ENCODE measurements at places on chromosomes 1 and 21.
A peak's percentile ranks its signal among the peaks of the same experiment; 100 is the strongest.

DNA sequence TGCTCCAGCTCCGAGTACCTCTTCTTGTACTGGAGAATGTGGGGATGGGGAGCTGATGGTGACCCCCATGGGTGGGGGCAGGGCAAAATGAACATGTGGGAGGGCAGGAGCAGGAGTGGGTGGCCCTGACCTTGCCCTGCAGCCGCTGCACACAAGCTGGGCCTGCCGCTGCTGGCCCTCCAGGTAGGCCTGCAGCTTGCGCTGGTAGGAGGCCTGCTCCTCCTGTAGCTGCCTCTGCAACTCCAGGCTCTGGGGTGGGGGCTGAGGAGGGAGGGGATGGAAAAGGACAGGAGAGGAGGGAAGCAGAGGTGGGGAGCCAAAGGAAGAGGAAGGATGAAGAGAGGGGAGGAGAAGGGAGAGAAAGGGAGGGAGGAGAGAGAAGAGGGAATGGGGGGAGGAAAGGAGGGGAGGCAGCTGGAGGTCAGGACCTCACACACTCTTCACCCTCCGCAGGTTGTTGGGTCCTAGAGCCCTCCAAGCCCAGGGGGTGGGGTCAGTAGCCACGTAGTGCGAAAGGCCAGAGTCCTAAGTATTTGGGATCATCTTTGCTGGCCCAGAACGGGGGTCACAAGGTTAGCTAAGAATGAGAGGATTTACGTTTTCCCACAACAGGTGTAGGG, 22.9 kb downstream of the RNU1-1 start:
- DNase-seq: no peak

- no peak for DNase-seq
Measured at GRCh38 chr1:74395571-74395970, 116.8 kb downstream of the LRRC53 start.

DNA sequence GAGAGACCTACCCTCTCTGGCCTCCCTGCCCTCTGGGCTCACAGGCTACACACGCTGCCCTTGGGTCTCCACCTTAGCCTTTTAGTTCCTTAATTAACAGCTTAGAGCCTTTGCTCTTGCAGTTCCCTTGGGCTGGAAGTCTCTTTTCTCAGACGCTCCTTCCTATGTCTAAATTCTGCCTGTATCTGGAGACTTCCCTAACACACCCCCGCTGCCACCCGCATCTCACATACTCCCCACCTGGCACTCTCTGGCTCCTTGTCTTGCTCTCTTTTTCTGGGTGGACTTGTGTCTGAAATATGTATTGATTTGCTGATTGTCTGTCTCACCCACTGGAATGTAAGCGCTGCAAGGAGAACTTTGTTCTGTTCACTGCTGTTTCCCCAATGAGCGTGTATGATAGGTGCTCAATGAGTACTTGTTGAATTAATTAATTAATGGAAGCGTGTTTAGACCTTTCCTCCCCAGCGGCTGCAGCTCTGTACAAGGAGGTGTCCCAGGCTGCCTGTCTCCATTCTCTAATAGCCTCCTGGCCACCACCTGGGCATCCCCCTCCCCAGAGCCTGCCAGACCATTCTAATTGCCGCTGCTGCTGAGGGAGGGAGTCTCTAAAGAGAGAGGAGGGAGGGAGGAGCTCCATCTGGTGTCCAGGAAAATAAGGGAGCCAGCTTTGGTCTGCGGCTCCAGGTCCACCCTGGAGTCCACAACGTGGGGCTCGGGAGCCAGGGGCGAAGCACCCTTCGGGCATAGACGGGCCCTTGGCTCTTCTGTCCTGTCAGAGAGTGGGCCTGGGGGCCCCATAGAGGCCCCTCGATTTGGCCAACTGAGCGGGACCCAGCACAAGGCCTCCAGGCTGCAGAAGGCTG, 95.4 kb downstream of the RNF220 start:
- DNase-seq: no peak

DNA sequence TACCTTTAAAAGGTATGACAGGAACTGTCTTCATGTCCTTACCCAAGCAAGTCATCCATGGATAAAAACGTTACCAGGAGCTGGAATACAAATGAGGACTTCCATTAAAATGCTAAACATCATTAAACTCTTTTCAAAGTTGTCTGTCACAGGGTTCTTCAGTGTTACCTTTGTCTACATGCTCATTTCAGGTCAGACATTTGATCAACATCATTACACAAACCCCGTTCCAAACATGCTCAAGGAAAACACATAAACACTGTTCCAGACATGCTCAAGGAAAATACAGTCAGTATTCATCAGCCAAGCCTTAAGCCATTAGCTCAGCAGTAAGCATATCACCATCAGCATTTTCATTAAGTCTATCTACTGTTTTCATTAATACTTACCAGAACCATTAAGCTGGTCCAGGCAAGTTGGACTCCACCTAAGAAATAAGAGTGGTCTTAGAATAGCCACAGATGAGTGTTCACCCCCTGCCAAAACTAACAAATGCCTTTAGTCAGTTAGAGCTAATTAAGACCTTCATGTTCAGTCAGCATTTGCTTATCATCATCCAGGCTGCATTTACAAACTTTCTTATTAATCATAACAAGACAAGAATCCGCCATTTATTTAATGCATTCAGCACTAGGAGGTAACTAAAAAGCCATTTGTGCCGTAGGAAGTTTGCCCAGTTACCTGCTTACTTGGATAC, 2.2 kb downstream of the GAS5 start:
- DNase-seq: no peak

GRCh38 chr1:156625436-156626078, 6.3 kb downstream of the HAPLN2 start:
- DNase-seq: peak; percentile 70

GRCh38 chr1:218380125-218380977, 35.2 kb downstream of the TGFB2 start:
- DNase-seq: no peak

DNA sequence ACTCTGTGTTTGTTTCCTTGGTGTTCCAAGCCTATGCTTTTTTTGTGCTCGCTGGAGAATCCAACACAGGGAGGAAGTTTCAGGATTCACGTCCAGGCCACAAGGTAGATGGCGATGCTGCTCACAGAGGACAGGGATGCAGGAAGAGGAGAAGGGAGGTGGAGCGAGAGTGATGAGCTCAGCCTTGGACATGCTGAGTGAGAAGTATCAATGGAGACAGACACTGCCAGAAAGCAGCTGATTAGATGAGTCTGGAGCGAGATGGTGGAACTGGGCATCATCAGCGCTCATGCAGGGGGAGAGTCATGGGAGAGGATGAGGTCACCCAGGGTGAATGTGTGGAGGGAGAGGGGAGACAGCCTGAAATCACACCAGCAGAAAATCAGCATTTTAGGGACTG, 110.0 kb downstream of the GLUL start:
- no peak for DNase-seq

- no peak for DNase-seq
Measured at GRCh38 chr21:41610042-41610839, 102.3 kb upstream of the TMPRSS2 start.

DNA sequence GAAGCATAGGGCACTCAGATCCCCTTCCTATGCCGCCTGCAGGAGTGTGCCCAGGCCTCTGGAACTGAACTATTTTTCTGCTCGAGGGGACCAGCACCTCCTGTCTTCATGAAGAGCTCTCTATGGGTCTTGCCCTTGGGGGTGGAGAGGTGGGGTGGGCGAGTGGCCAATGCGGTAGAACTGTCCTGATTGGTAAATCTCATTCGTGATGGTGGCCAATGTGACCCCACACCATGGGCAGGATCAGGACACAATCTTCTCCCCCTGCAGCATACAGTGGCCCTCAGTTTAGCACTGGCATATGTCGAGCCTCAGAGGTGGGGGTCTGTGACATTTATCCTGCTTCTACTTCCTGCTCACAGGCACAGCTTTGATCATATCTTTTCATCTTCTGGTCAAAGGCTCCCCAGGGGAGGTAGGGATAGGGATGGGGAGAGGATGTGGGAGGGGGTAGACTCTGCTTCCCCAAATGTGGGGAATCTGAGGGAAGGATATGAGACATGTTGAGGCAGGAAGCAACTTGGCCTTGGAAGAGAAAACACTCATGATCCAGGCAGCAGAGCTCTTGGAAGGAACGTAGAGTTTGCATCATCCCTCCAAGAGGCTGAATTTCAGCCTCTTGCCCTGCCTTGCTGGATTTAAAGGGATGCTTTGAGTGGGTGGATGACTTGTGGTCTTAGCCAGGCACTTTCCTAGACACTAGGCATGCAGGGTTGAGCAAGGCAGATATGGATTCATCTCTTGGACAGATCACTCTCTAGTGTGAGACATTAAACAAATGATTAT, 81.8 kb downstream of the LAMC2 start:
- no peak for DNase-seq

GRCh38 chr1:172352435-172352834, 68.0 kb upstream of the C1orf105 start:
- DNase-seq: no peak

DNA sequence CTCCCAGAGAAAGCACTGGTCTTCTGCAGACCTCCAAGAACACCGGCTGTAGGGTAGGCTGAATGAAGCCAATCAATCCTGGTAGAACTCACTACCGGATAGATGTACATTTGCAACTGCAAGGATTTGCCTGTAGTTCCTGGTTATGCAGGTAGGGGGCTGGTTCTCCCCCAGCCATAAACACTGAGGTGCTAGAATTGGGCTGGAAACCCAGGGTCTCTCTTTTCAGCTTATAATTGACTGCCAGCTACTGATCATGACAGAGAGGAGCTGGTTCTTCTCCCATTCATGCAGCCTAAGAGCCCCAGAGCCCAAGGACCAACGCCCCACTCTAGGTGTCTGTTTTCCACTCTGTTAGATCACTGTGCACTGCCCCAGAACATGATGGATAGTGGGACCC, 21.5 kb upstream of the MTARC2 start:
- DNase-seq: no peak

DNA sequence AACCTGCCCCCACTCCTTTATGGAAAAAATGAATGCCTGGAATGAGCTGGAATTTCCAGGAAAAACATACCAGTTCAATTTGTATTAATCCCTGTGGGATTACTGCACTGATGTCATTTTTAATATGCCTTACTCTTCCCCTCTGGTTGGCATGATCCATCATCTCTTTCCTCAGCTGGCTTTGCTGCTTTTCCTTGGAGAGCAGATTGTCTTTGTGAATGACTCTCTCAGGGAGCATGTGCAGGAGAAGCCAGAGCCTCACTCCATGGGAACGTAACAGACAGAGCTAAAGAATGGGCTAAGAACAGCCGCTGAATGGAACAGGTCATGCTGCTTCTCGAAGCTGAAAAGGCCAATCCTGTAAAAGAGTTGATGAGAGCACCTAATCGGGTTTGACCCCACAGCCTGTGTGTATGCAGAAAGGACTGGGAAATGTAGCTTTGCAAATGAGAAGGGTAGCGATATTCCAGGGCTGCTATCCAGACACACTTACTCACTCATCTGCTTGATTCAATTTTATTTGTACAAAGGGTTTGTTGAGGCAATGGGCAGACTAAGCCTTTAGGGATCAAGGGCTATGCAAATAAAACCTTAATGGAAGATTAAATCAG, 20.7 kb downstream of the PHC2 start:
- DNase-seq: no peak

DNA sequence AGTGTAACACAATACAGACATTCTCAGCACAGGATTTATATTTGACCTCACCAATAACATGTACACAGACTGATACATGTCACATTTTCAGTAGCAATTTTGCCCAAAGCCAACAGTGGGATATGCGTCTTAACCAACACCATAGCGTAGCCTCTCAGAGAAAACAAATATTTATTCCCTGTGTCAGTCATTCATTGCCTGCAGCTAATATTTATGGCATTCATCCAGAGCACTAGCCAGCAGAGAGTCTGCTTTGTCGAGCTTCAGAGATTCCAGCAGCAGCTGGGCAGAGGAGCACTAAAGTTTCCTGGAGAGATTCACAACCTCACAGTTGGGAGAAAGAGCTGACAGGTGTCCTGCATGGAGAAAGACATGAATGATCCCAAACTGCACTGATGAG, 400.7 kb upstream of the DAB1 start:
- no peak for DNase-seq
